ENCODE measurements at places on chromosomes 6 and 20. TPM values are rescaled to one million over a fixed set of nuclear protein-coding genes. Genes with fewer than 3 reads are reported as not detected.

ANGPT4 gene
- total RNA-seq = not detected

PHACTR3 gene
- total RNA-seq = 26.4 TPM

RIPOR2 gene
- 0.44 TPM for total RNA-seq

CITED2 gene
- 51.4 TPM for total RNA-seq

BCAS1 gene
- 0.35 TPM for total RNA-seq

TSPO2 gene
- not detected for total RNA-seq

Data from PC-3 (cell line).